Stimulated activated CD4-positive, alpha-beta T cell treated with anti-CD3 and anti-CD28 coated beads, Interleukin-15, amount 100 ng/mL, for 24 hours (primary cell): ENCODE measurements at places on chromosomes 5 and 9.
A peak's percentile ranks its signal among the peaks of the same experiment; 100 is the strongest.

DNA sequence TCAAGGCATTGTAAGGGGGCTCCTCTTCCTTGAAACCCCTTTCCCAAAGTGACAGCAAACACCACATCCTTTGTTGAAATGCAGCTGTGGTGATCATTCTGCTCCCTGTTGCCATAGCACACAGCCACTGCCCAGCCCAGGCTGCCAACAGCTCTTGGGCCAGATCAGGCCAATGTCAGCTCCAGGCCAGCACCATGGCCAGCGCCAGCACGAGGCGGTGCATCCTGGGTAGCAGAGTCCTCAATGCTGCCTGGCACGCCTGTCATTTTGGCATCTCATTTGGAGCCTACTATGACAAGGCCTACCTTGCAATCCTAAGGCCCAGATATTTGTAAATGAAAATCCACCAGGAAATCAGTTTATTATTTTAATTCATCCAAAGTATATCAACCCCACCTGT lies 390.6 kb downstream of the DNAH5 start:
- DNase-seq, result no peak

DNA sequence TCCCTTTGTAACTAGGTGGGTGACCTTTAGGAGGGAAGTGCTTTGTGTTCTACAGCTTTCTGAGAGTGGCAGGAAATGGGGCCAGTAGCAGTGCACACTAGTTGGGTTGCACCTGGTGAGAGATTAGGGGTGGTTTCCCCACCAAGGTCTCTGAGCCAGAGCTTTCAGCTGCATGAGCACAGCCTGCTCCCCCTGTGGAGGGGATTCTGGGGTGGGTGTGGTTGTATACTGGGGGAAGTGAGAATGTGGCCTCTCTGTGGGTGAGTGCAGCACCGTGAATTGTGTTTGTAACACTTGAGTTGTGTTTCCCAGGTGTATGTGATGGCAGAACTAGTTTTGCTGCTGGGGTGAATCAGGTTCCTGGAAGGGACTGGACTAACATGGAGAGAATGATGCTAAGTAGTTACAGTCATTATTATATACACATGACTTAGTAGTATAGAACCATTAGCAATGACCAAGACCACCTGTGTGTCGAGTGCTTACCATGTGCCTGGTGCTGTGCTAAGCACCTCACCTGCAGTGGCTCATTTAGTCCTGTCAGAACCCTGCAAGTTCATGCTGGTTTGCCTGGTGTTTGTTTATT lies 11.8 kb upstream of the CXXC5 start:
- DNase-seq, result peak; percentile 63

GRCh38 chr5:96922499-96923244 lies 13.2 kb upstream of the LNPEP start:
- DNase-seq, result no peak

GRCh38 chr5:108769352-108769751 lies 21.7 kb downstream of the FER start:
- no peak for DNase-seq
